ENCODE measurements at places on chromosomes 2 and 18.

DNA sequence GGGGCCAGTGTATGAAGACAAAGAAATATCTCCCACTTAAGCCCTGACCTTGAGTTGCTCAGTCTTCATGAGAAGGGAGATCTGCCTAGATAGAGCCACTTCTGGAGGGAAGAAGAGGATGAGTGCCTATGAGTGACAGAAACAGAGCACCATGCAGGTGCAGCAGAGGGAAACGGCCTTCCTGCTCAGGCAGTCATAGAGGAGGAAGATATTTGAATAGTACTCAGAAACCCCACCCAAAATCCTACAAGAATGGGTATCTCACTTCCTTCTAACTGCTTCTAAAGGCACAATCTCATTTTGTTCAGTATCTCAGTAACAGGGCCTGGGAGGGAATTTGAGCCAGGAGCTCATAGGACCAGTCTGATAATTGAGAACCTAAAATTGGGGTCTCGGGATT is 339.3 kb downstream of the ALK start:
- DNase-seq, result no peak

DNA sequence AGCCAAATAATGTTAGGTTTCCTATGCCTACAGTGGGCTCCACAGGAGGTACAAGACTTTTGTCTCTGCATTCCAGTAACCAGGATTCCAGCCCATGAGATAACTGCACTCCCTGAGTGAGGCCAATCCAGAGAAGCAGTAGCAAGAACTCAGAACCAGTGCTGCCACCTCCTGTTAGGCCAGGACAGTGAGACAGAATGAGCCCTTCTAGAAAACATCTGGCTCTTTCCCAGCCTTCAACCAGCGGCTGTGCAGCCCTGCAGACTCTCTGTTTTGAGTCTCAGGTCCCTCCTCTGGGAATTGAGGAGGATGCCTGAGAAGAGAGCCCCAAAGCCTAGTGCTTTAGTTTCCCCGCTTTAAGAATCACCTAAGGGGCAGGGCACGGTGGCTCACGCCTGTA is 44.2 kb downstream of the ARID5A start:
- no peak for DNase-seq

DNA sequence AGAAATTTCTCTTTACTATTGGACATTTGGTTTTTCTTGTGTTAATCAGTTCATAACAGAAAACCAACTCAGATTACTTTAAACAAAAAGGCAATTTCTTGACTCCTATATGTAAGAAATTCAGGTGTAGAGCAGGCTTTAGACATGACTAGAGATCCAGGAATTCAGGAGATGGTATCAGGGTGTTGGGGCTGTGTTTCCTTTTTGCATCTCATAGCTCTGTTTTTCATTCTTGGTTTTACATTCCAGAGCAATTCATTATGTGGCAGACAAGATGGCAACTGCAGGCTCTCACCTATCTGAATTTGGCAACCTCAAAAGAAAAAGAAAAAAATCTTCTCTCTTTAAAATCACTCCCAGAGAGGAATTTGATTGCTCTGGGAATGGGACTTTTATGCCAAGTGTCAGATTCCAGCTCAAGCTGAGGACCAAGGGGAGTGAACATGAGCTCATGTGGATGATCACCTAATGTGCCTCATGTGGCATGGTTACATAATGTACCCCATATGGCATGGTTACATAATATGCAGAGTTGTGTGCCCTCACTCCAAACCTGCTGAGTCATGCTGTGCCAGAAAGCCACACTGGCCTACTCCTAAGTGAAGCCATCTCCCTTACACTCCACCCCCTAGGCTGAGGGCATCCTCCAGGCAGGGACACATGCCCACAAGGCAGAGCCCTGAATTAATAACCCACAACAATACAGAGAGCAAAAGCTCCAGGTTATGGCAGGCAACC is 282.7 kb downstream of the MBD2 start:
- no peak for DNase-seq

DNA sequence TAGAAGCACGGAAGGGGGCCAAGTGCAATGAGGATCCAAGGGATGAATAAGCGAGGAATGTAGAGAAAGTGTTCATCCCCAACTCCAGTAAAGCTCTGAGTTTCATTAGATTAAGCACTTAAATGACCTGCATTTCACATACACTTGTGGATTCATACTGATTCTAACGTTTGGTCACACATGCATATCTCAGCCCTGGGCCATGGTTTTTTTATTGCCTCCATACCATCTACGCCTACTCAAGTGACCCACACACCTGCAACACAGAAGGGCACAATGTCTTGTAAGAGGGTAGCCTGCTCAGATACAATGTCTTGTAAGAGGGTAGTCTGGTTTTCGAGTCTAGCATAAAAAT is 566 bp upstream of the MRPS5 start:
- no peak for DNase-seq

GRCh38 chr2:135151615-135152014 is 99.5 kb downstream of the RAB3GAP1 start:
- no peak for DNase-seq

DNA sequence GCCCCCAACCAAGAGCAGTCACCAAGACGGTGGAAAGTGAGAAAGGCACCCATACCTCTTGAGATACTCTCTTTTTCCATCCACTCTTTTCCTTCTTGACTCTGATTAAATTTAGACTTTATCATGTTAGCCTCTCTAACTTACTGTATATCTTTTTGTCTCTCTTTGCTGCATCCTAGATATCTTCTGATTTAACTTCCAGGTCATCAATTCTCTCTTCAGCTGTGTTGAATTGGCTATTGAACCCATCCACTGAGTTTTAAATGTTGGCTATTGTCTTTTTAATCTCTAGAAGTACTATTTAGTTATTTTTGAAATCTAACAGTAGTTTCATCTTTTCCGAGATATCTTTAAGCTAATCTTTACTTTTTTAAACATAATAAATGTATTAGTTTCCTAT is 78.3 kb upstream of the MBOAT2 start:
- no peak for DNase-seq

DNA sequence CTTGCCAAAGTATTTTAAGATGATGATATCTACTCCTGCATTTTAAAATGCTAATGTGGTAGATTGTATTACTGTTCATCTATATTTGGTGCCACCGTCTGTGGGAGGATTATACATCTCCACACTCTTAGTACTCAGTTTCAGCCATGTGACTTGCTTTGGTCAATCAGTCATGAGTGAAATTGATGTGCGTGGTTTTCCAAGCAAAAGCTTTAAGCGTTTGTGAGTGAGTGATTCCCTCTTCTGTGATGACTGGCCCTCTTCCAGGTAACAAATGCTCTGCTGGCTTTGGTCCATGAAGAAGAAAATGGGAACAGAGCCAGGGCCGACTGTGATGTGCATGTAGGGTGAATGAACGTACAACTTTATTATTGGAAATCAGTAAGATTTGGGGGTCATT is 330.4 kb downstream of the LPIN1 start:
- DNase-seq, result no peak

- DNase-seq, result no peak
Measured at GRCh38 chr2:74128206-74128605, 19.5 kb downstream of the BOLA3 start.

DNA sequence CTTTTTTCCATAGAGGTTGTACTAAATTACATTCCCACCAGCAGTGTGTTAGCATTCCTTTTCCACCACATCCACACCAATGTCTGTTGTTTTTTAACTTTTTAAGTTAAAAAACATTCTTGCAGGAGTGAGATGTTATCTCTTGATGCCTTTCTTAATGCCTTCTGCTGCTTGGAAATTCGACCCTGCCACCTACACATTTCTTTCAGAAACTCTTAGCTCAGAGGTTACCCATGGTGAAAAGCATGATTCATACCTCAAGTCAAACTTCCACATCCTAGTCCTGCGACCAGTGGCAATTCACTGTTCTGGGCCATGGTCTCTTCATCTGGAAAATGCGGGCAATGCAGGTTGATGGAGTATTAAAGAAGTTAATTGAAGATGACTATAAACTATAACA is 12.7 kb upstream of the HNMT start:
- no peak for DNase-seq

- no peak for DNase-seq
Measured at GRCh38 chr2:180890781-180891180, 89.6 kb upstream of the UBE2E3 start.

DNA sequence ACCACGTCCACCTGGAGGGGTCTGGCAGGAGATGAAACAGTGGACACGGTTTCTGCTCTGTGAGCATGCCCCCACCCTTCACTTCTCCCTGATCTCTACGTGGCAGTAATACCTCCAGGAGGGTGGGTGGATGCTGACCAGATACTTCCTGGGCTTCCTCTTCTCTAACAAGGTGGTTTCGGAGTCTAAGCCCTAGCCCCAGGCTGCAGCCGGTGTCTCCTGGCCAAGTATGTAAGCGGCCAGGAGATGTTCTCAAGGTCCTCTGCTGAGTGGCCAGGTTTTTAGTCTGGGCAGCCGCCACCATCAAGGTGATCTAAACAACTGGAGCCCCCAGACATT is 101.8 kb upstream of the ASB18 start:
- DNase-seq, result no peak

DNA sequence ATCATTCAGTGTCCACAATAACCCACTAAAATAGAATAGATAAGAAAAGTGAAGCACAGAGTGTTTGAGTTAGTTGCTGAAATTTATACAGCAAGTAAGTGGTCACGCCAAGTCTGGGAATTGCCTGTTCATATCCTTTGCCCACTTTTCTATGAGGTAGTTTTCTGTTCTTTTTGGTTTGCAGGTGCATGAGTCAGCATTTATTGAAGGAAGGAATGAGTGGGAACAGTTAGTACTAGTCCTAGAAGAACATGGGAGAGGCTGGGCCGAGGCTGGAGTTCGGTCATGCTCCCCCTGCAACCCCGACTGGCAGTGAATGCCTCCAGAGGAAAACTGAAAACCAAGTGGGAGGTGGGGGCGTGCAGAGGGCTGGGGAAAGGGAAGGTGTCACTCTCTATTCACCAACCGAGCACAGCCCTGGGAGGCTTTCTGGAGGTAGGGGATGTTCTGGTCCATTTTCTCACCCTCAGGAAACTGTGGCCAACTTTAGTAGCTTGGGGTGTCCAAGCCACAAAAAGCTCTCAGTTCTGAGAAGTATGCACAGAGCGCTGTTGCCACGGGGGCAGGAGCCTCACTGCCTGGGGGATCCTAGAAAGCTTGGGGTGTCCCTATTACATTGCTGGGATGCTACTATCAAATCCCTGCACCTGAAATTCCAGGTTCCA is 41.4 kb downstream of the FOSL2 start:
- no peak for DNase-seq

GRCh38 chr18:26719896-26720295 is 145.6 kb downstream of the AQP4 start:
- DNase-seq, result no peak

- no peak for DNase-seq
Measured at GRCh38 chr18:27413495-27414401, 228.6 kb upstream of the CHST9 start.

DNA sequence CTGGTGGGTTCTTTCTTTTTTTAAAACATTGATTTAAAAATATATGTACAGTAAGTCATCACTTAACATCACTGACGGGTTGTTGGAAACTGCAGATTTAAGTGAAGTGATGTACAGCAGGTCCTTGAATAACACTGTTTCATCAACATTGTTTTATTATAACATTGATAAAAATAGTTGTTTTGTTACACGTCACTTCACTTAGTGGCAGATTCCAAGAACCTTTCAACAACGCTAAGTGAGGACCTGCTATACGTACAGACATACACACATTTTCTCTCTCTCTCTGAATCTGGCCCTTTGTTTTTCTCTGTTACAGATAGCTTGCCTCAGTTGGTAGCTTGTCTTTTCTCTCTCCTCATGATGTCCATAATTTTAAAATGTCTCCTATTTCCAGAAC is 9.5 kb downstream of the CNOT11 start:
- DNase-seq, result no peak

GRCh38 chr2:112828251-112828691 is 8.3 kb downstream of the IL1B start:
- no peak for DNase-seq

Measured in cerebellar nuclear complex (tissue), 1 donor.